Activated naive CD8-positive, alpha-beta T cell treated with anti-CD3 and anti-CD28 coated beads for 36 hours (primary cell): ENCODE measurements at places on chromosomes 6 and 20.

DNA sequence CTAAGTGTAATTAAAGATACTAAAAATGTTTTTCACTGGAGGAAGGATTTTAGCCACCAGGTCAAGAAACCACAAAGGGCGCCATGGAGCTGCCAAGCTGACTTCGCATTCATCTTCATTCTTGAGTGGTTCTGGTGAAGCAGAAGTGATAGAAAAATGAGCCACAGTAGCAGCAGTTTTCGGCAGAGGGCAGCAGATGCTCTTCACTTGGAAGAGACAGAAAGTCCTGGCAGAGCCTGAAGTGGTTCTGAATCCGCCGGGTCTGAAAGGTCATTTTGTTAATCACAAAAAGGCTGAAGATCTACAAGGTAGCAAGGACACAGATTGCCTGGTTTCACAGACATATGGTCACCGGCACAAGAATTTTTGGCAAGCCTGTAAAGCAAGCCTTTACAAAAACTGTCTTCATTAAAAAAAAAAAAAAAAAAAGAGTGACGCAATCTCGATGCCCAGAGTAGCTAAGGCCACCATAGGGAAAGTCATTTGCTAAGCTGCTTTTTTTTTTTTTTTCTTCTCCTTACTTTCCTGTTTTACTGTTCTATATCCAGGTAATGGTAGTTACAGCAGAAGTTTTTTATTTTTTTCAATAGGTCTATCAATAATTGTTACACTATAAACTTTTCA is 345.1 kb upstream of the AGPAT4 start:
- no peak for DNase-seq

DNA sequence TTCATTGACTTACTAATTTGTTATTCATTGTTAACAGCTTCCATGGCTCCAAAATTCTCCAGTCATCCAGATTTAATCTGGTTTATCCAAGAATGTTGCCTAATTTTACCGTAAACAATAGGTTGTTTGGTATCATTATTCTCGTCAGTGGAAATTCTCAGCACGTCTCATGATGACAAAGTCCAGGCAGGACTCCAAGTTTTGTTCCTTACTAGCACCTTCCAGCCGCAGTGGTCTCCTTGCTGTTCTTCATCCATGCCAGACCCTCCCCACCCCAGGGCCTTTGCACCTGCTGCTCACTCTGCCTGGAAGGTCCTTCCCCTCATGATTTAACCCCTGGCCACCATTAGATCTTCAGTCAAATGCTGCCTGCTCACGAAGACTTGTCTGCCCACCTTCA is 48.1 kb upstream of the NAA20 start:
- no peak for DNase-seq

DNA sequence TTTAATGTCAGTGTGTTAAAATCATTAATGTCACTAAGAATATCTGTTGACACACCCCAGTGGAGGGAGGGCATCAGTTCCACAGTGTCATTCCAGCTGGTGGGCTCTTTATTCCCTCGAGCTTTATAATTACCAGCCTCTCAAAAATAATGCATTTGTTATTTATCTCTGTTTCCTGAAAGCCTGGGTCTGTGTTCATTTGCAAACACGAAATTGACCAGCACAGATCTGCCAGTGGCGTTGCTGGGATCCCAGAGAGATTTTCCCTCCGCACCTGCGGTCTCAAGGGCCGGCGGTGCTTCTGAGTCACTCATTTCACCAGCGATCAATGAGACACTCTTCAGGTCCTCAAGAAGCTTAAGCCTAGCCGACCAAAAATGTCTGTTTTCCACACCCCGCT is 5.7 kb upstream of the PYGB start:
- DNase-seq, result no peak

DNA sequence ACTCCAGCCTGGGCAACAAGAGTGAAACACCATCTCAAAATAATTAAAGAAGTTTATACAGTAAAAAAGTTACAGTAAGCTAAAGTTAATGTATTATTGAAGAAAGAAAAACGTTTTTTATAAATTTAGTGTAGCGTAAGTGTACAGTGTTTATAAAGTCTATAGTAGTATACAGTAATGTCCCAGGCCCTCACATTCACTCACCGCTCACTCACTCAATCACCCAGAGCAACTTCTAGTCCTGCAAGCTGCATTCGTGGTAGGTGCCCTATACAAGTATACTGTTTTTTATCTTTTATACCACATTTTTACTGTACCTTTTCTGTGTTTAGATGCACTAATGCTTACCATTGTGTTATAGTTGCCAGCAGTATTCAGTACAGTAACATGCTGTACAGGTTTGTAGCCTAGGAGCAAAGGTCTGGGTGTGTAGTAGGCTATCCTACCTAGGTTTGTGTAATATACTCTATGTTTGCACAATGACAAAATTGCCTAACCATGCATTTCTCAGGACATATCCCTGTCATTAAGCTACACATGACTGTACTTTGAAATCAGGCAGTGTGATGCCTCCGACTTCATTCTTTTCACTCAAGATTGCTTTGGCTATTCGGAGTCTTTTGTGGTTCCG is 16.7 kb downstream of the MGME1 start:
- DNase-seq, result no peak

- no peak for DNase-seq
These were observed 73.6 kb downstream of the LCA5 start for GRCh38 chr6:79463621-79464050.
